ENCODE measurements at places on chromosomes 2 and 18.
A peak's percentile ranks its signal among the peaks of the same experiment; 100 is the strongest.

GRCh38 chr2:8481463-8482009 is 200.3 kb upstream of the ID2 start:
- H3K4me1 ChIP-seq: peaks cover 93% of the 10 kb centered on the region
- H3K27me3 ChIP-seq: no peaks in the 10 kb centered on the region
- peak overlapping the region; percentile 4 for H3K4me3 ChIP-seq
- DNase-seq: peak; percentile 52
- peak overlapping the region; percentile 73 for H3K27ac ChIP-seq

GRCh38 chr2:112077814-112078213 is 22.7 kb downstream of the TMEM87B start:
- H3K27me3 ChIP-seq: no peaks in the 10 kb centered on the region
- peaks cover 12% of the 10 kb centered on the region for H3K4me1 ChIP-seq
- H3K36me3 ChIP-seq: peaks cover 71% of the 10 kb centered on the region

DNA sequence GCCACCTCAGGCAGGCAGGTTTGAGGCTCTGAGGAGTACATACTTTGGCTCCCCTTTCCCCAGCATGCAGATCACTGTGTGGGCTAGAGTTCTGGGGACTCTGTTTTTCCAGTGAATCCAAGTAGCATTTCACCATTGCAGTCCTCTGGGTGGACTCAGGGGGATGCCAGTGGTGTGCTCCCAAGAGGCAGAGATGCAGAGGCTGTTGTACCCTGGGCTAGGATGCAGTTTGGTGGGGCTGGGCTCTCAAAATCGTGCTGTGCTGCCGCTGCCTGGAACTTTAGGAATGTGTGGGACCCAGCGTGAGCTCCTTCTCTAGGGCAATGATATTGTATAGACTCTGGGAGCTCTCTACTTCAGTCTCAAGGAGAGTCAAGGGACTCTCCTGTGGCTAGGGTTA is 104.9 kb downstream of the MYO3B start:
- DNase-seq: no peak
- H3K4me1 ChIP-seq: no peaks in the 10 kb centered on the region
- no peaks in the 10 kb centered on the region for H3K36me3 ChIP-seq
- H3K27ac ChIP-seq: no peak overlapping the region

DNA sequence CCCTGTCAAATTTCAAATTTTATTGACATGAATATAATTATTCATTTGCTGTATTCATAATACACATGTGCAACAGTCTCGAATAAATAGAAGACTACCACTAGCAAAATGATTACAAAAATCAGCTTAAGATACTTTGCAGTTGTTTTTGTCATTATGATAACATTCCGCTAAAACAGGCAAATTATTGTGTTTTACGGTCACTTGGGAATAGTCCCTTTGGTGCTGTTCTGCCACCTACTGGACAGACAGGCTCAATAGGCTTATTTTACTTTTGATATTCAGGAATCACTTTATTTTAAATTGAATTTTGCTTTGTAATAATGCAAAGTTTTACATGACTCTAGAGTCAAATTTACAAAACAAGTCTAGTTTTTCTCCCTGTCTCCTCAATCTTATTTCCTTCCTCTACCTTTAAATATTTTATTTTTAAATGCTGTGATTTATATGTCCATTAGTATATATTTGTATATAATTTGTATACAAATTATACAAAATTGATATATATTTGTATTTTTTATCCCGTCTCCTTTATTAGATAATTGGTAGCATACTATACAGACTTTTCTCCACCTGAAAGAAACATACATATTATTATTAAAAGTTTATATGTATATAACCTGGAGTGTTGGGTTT is 456.3 kb downstream of the DLGAP1 start:
- no peak for DNase-seq
- no peak overlapping the region for H3K27ac ChIP-seq
- peaks cover 29% of the 10 kb centered on the region for H3K27me3 ChIP-seq
- H3K4me1 ChIP-seq: no peaks in the 10 kb centered on the region
- no peaks in the 10 kb centered on the region for H3K36me3 ChIP-seq

GRCh38 chr2:158266111-158266510 is 164.4 kb downstream of the UPP2 start:
- no peak overlapping the region for H3K27ac ChIP-seq
- no peaks in the 10 kb centered on the region for H3K36me3 ChIP-seq
- DNase-seq: no peak
- no peaks in the 10 kb centered on the region for H3K4me1 ChIP-seq

Data from activated CD4-positive, alpha-beta memory T cell treated with anti-CD3 and anti-CD28 coated beads, Interleukin-2, amount 10 ng/mL, durations not matched to agents 7 days and 5 days (primary cell).